ENCODE measurements at places on chromosomes 1 and 21.

- DNase-seq, result no peak
These were observed 1899.9 kb downstream of the NCAM2 start for GRCh38 chr21:22898051-22898665.

DNA sequence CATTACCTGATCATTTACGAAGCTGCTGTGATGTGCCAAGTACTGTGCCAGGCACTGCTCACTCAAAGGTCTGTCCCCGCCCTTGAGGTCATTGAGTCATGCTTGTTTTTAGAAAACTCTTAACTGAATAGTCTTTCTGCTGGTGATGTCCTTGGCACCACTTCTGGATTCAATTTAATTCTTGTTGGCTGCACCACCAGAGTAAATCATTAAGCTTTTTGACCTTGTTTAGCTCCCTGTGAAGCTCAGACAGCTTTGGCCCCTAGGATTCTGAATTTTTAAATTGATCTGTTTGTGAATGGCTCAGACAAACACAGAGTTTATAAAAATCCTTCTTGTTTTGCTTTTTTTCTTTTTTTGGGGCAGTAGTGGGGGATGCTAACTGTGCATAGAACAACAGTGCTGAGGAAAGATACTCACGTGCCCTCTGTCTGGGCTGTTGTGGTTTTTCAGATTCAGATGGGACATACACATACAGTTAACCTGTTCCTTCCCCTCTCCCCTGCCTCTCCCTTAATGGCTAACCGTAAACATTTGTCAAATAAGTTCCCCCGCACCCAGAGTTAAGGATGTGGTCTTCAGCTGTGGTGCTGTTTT is 67.6 kb downstream of the MTR start:
- DNase-seq, result no peak

GRCh38 chr21:39674801-39675200 is 62.1 kb downstream of the B3GALT5 start:
- no peak for DNase-seq

GRCh38 chr1:209692296-209692695 is 12.3 kb upstream of the HSD11B1 start:
- DNase-seq, result no peak

- DNase-seq, result peak; percentile 44
These were observed 1.3 kb downstream of the WLS start for GRCh38 chr1:68230901-68231626.

DNA sequence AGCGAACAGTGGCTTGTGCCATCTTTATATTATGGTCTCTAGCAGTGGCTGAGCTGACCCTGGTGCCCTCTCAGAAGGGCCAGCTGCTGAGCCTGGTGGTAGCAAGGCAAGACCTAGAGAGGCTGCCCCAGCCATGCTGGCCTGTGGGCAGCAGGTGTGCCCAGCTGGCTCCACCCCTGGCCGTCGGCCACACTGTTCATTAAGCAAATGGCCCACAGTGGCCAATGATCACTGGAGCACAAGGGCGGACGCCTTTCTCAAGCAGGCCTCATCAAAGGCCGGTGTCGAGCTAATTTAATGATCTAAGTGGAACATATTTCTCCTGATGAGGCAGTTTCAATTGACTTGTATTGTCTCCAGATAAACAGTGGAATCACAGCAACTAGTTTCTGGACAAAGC is 89.4 kb downstream of the GRIK3 start:
- DNase-seq, result no peak

DNA sequence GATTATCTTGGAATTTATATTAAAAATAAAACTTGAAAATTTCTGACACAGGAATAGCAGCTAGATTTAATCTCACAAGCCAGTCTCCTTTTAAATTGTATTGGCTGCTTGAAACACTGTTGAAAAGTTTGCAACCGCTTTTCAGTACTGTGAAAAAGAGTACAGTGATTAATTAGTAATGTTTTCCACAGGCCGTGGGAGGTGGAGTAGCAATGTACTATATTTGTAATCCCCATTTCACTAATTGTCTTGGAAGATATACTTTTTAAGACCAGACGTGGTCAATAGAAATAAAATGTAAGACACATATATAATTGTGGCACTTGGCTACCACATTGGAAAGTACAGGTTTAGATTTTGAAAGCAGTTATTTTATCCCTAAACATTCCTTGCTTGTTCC is 40.8 kb upstream of the MYOCOS start:
- DNase-seq, result no peak

GRCh38 chr1:161037661-161038522 is 872 bp downstream of the TSTD1 start:
- no peak for DNase-seq

DNA sequence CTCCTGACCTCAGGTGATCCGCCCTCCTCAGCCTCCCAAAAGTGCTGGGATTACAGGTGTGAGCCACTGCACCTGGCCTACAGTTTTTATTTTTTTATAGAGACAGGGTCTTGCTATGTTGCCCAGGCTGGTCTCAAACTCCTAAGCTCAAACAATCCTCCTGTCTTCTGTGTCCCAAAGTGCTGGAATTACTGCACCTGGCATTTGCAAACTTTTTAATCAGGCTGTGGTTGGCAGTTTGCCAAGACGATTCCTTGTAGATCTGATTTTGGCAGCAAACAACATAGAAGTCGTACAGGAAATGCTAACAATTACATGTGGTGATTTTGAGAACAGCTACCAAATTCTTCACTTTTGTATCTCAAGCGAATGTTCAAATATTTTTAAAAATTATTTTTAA is 10.1 kb downstream of the RBP7 start:
- DNase-seq, result no peak

- DNase-seq, result no peak
These were observed 134.7 kb upstream of the TNR start for GRCh38 chr1:175877939-175878737.

DNA sequence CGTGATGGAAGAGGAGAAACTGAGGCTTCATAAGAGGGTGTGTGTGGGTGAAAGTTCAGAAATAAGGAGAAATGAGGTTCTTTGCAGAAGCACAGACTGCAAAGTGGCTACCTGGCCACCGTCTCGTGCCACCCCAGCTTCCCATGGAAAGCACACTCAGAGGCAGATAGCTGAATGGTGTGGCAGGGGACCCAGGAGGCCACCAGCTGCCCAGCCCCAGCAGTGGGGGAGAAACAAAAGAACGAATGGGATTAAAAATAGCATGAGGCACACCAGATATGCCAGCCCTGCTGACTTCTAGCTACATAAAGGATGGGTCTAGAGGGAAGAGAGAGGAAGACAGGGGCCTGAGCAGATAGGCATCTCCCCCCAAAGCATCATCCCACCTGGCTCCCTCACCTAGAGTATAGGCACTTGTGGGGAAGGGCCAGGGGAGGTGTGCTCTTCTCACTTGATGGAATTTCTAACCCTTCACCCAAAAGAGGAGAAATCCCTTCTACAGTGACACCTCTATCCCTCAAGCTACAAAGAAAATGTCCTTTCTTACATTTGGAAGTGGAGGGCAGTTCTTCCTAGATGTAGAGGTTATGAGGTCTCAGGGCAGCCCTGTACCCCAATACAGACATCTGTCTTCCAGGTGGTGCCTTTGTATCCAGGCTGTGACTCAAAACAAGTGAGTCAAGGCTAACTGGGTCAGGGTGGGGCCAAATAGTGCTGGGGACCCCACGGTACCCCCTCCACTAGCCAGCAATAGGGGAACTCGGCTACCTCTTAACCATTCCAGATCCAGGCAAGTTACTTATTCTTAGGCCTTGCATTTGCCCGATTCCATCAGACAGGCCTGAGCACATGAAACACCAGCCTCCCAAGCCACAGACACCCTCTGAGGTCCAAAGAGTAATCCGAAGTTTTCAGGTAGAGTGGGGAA is 3.5 kb downstream of the HDGF start:
- no peak for DNase-seq

DNA sequence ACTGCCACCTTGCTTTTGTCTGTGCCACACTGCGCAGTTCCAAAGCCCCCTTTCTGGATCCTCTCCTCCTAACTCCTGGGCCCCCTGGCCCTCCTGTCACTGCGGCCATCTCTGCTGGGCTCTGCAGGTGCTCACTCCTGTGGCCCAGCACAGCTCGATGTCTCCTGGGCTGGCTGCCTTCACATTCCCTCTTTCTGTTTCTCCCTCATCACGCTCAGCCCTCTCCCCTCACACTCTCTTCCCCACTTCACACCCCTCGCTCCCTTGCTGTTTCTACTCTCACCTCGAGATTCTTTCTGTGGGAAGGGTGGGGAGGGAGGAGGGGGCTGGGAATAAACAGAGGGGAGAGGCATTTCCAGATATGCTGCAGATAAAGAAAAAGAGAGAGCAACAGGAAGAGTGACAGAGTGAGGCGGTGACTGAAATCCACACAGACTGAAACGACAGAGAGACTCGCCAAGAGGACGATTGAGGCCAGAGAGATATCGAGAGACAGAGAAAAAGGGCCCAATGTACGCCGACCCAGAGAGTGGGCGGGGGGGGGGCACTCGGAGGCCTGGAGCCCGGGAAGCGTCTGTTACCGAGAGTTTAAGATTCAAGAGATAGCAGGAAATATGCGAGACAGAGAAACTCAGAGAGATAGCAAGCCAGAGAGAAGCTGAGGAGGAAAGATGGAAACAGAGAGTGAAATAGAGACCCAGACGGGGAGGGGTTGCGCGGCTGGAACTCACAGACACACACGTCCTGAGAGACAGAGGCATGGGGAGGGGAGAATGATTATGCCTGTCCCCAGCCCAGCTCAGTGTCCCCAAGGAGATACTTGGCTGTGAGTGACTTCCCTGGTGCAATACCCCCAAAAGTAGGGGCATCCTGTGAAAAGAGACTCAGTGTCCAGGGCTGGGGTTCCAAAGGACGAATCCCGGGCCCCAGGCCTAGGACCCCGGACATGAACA is 666 bp downstream of the CSF3R start:
- no peak for DNase-seq

DNA sequence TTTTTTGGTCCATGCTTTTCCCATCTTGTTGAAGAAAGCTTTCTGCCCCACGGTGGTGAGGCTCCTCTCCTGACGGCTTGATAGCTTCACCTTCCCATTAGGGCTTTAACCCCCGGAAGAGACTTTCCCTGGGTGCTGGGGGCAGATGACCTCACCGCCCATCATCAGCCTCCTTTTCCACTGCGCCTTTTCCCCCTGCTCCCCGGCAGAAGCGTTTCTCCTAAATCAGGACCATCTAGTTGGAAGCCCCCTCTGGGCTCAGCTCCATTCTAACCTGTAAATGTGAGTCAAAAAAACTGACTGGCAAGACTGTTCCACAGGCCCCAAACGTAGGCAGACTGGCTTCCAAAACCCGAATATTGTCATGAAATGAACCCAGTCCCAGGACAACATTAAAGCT is 6.7 kb downstream of the POFUT2 start:
- DNase-seq, result no peak

DNA sequence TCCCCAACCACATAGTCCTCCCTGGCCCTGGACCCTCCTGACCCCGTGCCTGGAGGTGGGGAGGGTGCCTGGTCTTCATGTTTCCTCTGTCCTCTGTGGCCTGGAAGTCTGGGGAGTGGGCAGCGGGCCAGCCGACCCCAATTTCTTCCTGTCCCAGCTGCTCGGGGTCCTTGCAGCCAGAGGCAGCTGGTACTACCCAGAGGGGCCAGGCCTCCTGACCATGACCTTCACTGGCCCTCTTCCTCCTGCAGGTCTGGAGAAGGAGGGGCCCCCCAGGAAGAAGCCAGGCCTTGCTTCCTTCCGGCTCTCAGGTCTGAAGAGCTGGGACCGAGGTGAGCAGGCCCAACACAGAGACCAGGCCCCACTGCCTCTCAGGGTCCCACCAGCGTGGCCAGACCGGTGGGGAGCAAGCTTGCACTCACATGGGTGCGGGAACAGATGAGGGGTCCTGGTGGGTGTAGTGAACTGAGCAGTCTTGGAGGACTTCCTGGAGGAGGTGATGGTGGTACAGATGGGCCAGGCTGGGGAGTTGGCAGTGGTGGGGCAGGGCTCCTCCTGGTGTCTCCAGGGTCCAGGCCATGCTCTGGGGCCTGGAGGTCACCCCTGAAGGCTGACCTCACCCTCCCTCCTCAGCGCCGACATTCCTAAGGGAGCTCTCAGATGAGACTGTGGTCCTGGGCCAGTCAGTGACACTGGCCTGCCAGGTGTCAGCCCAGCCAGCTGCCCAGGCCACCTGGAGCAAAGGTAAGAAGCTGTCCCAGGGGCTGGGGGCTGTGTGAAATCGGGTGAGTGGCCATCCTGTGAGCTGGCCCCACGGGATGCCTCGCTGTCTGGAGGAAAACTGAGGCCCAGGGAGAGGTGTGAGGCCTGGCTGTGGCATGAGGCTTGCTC is 32.7 kb downstream of the TRIM11 start:
- peak; percentile 55 for DNase-seq

DNA sequence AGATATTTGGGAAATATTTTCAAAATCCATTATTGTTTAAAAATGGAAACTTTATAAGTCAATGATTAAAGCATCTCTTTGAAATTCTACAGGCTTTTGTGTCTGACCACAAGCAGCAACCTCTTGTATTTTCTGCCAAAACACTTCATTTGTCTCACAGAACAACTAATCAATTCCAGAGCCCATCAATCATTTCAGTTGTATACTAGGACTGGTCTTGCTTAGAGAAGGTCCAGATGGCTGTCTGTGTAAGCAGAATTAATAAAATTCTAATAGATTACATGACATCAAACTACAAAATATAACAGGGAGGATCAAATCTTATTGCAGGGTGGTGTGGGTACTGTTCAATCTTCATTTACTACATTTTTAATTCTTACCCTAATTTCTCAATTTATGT is 76.4 kb downstream of the ACBD6 start:
- DNase-seq, result no peak

- DNase-seq, result no peak
These were observed 2.8 kb downstream of the FAM43B start for GRCh38 chr1:20555025-20555757.

DNA sequence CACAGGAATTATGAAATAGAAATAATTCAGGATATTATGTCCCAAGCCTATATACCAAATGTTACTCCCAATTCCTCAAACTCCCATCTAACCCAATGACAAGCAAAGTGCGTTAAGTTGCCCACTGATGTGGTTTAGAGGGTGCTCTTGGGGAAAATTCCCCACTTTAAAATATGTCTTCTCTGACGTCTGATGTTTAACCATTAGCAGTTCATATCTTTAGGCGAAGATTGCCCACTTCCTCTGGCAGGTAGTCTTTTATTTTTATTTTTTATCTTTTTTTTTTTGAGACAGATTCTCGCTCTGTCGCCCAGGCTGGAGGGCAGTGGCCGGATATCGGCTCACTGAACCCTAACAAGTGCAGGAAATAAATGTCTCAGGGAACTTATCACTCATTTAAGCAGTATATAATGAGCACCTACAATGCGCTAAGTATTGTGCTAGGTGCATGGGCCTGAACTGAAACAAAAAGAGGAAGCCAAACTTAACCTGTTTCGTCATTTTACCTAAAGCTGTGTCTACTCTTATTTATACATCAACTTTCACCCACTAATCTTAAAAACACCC is 1.3 kb upstream of the LYST start:
- no peak for DNase-seq

DNA sequence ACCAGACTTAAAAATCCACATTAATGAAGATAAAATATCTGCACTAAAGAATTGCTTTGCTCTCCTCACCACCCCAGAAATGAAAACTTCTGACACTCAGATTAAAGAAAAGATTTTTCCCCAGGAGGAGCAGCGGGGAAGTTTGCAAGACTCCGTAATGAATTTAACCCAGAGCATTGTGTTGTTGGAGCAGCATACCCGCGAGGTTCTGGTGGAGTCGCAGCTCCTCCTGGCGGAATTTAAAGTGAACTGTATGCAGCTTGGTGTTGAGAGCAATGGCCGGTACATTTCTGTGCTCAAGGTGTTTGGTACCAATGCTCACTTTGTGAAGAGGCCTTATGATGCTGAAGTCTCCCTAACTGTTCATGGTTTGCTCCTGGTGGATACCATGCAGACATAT is 46.4 kb downstream of the VPS13D start:
- DNase-seq, result peak; percentile 45

- peak; percentile 1 for DNase-seq
These were observed 2.5 kb upstream of the TSPEAR start for GRCh38 chr21:44713846-44714245.
